ENCODE measurements at places on chromosomes 4 and X.
A peak's percentile ranks its signal among the peaks of the same experiment; 100 is the strongest.

DNA sequence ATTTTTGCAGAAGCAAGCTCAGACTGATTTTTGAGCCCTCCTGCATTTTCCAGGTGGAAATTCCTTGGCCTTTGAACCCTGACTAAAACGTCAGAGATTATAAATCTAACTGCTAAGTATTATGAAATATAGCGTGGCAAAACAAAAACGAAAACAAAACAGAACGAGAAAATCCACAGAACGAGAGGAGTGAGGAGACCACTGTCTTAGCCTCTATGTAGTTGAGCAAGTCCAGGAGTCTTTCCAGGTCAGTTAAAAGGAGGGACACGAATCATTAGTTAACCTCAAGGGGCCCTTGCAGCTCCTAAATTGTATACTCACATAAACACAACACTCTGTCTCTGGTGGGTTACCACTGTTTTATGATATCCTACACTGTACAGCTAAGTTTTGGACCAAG, 80.2 kb downstream of the SYNPO2 start:
- DNase-seq, result no peak

DNA sequence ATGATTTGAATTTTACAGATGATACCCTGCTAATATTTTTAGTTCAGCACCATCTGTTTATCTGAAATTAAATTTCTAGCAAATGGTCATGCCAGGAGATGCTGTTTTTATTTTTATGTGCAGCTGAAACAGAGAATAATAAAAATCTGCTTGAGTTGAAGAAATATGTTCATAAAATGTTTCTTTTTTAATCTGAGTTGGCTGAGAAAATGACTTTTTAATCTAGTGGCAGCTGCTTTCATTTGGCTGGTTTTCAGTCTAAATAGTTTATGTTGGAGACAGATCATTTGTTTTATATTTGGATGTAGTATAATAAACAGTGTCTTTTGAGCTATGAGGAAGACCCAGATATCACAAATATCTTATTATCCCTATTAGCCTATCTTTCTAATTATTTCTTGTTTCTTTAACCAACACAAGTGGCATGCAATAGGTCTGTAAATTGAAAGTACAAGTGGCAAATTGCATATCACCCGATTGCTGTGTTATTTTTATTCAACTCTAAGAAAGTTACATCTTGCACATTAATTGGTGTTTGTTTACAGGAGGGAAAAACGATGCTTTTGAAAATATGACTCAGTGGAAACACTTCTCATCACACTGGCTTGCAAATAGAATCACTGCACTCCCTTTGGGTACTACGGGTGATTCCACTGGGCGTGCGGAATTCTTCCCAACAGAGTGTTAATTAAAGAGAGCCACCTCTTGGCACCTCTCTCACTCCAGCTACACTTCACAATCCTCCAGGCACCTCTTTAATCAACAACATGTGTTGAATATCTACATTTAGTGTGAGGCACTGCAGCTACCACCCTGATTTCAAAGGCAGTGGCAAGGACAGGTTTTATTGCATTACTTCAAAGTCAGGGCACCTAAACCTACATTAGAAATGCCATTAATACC, 51.7 kb upstream of the AP1S2 start:
- no peak for DNase-seq

- no peak for DNase-seq
These were observed 584.8 kb downstream of the PPARGC1A start for GRCh38 chr4:23305026-23305425.

DNA sequence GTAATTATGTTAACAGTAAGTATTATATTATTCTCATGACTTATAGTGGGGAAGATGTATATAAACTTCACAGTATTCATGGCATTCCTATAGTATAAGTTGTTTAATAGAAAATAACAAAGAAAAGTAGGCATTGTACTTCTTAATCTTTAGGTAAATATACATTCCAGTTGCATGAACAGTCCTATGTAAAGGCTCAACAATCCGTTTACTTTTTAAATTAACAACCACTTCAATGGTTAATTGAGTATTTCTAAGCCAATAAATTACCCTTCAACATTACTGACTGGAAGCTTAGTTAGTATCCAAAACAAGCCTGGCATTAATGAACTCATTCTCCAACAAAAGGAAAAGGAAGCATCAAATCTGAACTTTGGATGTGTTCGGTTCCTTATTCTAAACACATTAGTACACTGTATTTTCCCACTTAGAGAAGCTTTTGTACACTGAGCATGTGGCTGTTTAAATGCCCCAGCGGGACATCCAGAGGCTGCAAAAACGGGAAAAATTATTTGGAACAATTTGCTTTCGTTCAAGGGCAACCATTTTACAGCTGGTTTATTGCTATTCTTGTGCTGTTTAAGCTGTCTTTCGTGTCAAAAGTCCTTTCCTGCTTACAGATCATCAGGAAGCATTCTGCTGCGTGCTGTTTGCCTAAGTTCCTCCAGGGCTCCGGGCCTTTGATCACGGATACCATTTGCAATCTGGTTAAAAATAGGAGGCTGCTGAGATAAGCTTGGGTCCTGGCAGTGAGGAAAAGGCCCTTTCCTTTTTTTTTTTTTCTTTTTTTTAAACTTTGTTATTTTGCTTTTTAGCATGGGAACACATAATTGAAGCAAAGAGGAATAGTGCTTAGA, 460.3 kb downstream of the SPRY1 start:
- peak; percentile 11 for DNase-seq

DNA sequence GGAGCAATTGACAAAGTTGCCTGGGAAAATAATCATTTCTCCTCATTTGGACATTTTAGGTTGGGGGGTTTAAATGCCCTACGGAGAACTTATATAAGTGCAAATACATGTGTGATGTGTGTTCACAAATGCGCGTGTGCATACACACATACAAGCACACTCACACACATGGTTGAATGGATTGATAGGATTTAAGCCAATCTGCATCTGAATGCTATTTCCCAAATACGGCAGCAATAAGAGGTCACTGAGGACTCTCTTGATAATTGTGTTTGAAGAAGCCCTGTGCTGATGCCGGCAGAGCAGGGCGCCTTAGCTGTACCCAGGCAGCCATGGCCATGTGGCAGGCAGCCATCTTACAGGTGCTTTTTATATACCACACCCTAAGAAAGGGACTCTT, 165.3 kb upstream of the LEF1 start:
- no peak for DNase-seq

- no peak for DNase-seq
These were observed 82.4 kb upstream of the MTM1 start for GRCh38 chrX:150486011-150486410.

GRCh38 chr4:158781963-158782362, 13.1 kb downstream of the FNIP2 start:
- DNase-seq, result no peak

DNA sequence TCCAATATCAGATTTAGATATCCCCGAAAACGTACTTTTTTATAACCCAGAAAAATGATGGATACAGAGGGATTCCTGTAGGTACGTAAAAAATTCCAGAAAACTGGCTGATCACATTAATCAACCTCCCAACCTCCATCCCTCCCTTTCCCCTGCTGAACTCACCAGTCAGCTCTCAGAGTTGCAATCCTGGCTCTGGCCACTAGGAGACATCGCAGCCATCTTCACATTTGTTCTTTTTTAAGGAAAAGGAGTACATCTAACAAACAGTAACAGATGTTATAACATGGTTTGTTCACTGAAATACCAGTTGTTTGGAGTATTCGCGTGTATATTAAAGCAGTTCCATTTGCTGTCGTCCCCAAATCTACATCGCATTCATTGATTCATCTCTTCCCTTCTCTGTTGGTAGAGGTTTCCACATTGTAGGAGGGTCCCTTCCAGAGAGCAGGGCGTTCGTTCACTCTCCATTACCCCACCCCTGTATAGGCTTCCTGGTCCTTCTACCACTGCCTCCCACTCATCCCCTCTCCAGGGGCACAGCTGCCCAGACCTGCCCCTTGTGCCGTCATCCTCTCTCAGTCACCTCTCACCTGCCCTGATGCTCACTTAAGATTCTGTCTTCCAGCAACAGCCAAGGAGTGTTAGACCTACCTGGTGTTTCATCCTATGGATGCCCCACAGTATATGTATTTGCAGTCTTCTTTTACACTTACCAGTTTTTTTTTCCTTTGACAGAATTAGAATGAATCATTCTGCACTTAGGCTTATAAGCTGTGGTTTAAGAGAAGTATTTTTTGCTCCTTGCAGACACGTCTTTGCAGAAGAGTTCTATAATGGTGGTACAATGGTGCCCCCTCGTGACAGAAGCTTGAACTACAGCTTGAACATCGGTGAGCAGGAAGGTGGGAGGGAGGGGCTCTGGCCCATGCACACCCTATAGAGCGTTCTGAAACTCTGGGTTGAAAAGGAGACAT, 36.8 kb upstream of the RAB40AL start:
- DNase-seq, result no peak

DNA sequence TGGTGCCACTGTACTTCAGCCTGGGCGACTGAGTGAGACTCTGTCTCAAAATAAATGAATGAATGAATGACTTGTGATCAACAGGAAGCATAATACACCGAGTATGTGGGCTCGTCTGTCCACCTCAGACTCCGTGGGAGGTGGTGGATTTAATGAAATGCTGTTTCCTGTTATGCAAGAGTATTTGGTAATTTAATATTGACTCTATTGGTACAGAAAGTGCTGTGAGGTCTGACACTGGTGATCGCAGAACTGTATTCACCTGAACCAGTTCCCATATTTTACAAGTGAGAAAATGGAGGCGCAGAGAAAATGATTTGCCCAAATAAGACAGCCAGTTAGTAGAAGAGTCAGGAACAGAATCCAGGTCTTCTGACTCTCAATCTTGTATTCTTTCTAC, 423.3 kb downstream of the RAPGEF2 start:
- DNase-seq, result no peak

DNA sequence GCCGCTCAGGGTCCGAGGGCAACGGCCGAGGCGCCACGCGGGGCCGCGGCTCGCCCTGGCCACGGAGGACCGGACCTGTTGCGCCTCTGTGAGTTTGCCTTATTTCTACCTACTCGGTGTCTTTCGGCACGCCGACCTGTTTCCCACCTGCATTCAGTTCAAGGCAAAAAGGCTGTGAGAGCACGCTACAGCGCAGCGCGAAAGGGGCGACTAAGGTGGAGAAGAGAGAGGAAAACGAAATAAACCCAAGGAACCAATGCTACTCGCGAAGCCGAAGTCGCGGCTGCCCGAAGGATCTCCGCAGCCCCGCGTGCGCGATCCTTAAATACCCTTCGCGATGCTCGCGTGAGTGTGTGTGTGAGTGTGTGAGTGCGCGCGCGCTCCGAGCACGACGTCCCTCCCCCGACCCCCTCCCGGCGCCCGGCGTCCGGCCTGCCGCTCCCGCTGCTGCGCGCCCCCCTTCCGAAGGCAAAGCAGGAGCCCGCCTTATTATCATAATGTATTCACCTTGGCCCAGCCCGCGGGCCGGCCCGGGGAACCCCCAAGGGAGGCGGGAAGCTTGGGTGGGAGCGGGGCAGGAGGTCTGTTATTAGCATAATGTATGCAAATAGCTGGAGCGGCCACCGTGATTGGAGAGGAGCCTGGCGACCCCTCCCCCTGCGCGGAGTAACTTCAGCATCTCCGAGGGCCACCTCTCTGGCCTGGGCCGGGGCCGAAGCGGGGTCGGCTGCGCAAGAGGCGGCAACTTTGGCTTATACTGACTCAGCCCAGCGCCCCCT, at the start of gene COL25A1:
Gene COL25A1, minus strand, starts transcription at position 298 of the 779 bp plus-strand sequence.
- peak; percentile 49 for DNase-seq

DNA sequence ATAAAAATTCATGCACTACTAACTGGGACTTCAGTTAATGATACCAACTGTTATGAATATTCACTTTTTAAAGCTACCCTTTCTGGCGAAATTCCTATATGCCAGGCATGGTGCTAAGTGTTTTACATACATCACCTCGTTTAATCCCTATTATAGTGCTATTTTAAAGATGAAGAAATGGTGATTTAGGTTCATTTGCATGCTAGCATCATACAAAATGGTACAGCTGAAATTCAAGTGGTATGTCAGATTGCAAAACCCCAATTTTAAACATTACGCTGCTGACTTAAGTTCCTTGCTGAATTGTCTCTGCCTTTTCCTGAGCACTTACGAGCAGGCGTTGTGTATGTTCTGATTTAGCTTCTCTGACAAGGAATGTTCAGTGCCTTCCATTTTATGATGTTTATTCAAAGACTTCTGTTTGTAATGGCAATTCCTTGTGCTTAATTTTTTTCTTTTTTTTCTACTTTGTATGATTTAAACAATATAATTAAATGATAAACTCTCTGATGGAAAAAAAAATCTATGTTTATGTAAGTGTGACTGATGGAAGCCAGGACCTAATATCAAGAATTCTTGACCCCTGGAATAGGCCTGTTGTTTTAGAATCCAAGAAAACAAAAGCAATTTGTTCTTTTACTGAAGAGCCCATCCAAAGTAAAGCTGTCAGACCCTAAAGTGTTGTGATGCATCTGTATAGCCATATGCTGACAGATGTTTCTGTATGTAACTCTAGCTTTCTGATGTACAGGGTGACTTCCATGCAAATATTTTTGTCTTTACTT, 148.1 kb downstream of the PCDH7 start:
- DNase-seq, result no peak

- DNase-seq, result no peak
These were observed 30.2 kb downstream of the KIAA0232 start for GRCh38 chr4:6812766-6813165.

GRCh38 chrX:57353472-57354132, 67.1 kb downstream of the FAAH2 start:
- DNase-seq, result no peak

GRCh38 chrX:9847071-9847470, 60.8 kb downstream of the SHROOM2 start:
- no peak for DNase-seq

- DNase-seq, result no peak
These were observed 161.8 kb downstream of the FAM47A start for GRCh38 chrX:33970028-33970967.

GRCh38 chr4:3337357-3337732, 44.5 kb downstream of the RGS12 start:
- no peak for DNase-seq

- DNase-seq, result no peak
These were observed 69.7 kb downstream of the SPIN4 start for GRCh38 chrX:63281465-63281864.

- no peak for DNase-seq
These were observed 81.1 kb upstream of the CT45A1 start for GRCh38 chrX:135632353-135632752.

DNA sequence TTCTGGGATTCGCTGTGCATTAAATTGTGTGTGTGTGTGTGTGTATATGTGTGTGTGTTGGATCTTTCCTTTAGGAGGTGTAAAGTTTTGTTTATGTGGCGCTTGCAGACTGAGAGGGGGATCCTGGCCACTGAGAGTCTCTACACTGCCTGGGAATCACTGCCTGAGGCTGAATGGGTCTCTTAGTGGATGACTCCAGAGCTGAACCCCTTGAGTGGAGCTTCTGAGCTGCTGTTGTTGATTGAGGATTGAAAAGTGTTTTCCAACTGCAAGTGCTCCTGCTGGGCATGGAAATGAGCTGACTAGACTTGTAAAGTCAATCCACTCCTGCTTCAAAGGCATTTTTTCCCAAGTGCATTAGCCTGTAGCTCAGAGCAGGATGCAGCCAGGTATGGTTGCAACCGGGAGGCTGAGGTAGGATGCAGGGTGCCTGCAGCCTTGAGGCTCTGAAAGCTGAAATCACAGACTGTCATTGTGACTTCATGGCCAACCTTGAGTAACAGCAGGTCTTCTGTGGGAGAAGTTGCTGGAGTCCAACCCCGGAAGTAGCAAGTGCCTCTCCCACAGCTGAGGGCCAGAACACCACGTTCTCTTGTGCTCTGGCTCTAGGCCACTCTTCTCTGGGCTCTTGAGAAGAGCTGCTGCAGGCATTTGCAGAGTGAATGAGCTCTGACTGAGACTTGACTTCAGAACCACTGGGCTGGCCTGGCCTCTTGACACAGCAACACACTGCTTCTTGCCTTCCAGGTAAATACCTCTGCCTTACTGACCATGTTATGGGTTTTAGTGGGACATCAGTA, at the start of gene TBX22:
Gene TBX22, plus strand, starts transcription at position 613 of the 800 bp plus-strand sequence. CDS start 7,517 bp downstream, outside the sequence.
- DNase-seq, result no peak
